Body of pancreas (tissue), 4 donors: ENCODE measurements at places on chromosomes 2 and 18.

DNA sequence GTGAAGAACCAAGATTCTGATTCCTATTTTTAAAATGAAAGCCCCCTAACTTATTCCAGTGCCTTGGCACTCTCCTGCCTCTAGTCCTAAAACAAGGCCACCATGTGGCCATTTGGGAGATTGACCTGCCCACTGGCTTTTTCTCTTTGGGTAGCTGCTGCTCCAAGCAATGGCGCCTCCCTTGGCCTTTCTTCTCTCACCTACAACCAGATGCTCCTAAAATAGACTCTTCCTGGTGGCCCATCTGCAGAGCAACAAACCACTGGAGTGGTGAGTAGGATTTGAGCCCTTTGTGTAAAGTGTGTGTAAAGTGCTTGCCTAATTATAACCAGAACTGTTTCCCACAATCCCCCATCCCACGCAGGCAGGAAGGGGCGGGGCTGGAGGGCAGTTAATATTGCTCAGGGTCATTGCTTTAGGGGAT, 114.2 kb downstream of the FHOD3 start:
- H3K4me3 ChIP-seq, result no peak overlapping the region
- no peaks in the 10 kb centered on the region for H3K4me1 ChIP-seq
- H3K27me3 ChIP-seq, result no peaks in the 10 kb centered on the region
- DNase-seq, result no peak
- no peak overlapping the region for H3K27ac ChIP-seq
- H3K36me3 ChIP-seq, result no peaks in the 10 kb centered on the region

DNA sequence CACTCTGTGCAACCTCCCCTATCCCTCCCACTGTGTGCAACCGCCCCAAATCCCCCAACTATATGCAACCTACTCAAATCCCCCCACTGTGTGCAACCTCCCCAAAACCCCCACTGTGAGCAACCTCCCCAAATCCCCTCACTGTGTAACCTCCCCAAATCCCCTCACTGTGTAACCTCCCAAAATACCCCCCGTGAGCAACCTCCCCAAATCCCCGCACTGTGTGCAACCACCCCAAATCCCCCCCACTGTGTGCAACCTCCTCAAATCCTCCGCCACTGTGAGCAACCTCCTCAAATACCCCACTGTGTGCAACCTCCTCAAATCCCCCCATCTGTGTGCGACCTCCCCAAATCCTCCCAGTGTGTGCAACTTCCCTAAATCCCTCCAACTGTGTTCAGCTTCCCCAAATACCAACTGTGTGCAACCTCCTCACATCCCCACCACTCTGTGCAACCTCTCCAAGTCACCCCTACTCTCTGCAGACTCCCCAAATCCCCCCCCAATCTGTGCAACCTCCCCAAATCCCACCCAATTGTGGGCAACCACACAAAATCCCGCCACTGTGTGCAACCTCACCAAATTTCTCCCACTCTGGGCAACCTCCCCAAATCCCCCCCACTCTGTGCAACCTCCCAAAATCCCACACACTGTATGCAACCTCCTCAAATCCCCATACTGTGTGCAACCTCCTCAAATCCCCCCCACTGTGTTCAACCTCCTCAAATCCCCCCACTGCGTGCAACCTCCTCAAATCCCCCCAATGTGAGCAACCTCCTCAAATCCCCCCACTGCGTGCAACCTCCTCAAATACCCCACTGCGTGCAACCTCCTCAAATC, 114.1 kb downstream of the TPO start:
- no peak overlapping the region for H3K27ac ChIP-seq
- H3K4me1 ChIP-seq, result no peaks in the 10 kb centered on the region
- DNase-seq, result no peak
- no peak overlapping the region for H3K4me3 ChIP-seq
- no peaks in the 10 kb centered on the region for H3K36me3 ChIP-seq
- H3K27me3 ChIP-seq, result no peaks in the 10 kb centered on the region

DNA sequence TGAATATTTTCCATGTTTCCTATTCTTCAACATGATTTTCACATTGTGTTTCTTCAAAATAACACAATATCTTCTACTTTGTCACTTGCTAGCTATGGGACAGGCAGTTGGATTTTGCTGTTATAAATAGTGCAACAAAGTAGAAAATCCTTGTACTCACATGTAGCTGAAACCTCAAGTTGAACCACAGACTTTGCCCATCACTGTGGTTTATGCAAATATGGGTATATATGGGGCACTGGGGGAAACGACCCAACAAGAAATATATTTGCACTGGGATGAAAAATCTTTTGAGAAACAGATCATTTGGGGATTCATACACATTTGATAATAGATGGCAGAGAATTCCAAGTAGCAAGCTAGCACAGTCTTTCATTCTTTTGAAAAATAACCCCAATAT, 486.3 kb upstream of the MAP2 start:
- no peaks in the 10 kb centered on the region for H3K36me3 ChIP-seq
- no peak overlapping the region for H3K4me3 ChIP-seq
- H3K27ac ChIP-seq, result no peak overlapping the region
- H3K27me3 ChIP-seq, result no peaks in the 10 kb centered on the region
- DNase-seq, result no peak

DNA sequence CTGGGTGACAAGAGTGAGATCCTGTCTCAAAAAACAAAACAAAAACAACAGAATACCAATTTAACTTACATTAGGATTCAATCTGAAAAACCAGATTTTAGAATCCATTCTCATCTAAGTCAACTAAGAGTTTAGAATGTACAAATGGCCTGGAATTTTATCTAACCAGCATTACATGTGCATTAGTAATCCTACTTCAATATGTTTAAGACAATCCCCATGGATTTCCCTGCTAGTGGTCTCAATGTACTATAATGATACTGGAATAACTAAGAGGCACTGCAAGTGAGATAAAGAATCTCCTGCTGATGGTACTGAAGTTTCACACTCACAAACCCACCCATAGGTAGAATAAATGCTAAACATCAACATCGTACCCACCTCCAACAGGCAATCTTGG, 53.9 kb upstream of the DNER start:
- no peak overlapping the region for H3K4me3 ChIP-seq
- H3K36me3 ChIP-seq, result peaks cover 7% of the 10 kb centered on the region
- DNase-seq, result no peak
- H3K27me3 ChIP-seq, result no peaks in the 10 kb centered on the region

DNA sequence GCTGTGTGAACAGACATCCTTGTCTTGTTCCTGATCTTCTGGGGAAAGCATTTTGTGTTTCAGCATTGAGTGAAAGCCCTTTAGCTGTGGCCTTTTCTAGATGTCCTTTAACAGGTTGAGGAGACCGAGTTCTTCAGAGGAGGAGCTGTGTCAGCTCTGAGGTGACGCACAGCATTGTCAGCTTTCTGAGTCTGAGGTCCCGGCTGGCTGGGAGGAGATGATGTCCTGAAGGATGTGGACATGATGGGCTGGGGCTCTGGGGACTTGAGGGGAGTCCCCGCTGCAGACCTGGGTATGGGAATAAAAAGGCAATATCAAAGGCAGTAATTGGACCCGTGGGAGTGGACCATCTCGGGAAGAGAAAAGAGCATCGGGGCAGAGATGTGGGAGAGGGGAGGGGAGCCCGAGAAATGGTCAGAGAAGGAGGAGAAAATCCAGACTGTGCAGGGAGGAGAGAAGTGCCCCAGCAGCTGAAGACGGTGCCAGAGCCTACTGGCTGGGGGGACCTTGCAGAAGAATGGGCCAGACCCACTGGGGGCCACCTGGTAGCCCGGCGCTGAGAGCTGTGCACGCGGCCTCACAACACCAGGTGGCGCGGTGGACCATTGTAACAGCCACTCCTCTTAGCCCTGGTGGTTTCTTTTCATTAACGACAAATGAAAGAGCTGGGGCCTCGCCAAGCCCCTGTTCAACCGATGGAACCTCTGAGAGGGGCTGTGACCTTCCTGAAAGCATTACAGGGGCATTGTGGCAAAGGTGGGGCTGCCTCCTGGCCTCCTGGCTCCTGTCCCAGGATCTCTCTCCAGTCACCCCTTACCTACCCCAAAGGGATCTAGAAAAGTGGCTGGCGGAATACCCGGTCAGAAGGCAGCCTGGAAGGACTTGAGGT, 61.6 kb downstream of the ST3GAL5 start:
- H3K36me3 ChIP-seq, result no peaks in the 10 kb centered on the region
- H3K4me3 ChIP-seq, result no peak overlapping the region
- peak; percentile 75 for DNase-seq
- no peaks in the 10 kb centered on the region for H3K27me3 ChIP-seq
- no peak overlapping the region for H3K27ac ChIP-seq

DNA sequence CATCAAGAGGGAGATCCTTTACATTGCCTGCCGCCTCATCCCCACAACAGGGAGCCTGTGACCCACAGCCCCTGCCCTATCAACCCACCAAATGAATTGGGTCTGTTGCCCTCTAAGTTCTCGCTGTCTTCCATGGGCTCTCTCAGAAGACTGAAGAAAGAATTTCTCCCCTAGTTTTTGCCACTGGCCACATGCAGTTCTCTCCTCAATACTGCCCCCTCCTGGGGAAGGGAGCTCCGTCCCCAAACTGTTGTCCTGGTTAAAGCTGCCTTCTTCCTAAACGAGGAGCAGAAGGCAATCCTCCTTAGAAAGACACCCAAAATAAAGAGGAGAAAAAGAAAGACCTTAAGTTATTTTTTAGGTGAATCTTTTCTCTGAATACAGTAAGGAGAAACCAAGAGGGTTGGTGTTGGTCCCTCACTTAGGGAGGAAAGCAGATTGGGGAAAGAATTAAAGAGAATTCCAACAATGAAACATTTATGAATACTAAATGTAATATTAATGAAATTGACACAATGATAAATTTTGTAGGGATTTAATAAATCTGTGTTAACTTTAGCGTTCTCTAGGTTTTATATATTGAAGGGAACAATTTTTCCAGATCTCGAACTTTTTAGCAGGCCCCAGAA, 31.1 kb upstream of the SATB2 start:
- no peak overlapping the region for H3K27ac ChIP-seq
- peak; percentile 62 for DNase-seq
- no peaks in the 10 kb centered on the region for H3K36me3 ChIP-seq
- H3K4me1 ChIP-seq, result no peaks in the 10 kb centered on the region
- no peaks in the 10 kb centered on the region for H3K27me3 ChIP-seq

DNA sequence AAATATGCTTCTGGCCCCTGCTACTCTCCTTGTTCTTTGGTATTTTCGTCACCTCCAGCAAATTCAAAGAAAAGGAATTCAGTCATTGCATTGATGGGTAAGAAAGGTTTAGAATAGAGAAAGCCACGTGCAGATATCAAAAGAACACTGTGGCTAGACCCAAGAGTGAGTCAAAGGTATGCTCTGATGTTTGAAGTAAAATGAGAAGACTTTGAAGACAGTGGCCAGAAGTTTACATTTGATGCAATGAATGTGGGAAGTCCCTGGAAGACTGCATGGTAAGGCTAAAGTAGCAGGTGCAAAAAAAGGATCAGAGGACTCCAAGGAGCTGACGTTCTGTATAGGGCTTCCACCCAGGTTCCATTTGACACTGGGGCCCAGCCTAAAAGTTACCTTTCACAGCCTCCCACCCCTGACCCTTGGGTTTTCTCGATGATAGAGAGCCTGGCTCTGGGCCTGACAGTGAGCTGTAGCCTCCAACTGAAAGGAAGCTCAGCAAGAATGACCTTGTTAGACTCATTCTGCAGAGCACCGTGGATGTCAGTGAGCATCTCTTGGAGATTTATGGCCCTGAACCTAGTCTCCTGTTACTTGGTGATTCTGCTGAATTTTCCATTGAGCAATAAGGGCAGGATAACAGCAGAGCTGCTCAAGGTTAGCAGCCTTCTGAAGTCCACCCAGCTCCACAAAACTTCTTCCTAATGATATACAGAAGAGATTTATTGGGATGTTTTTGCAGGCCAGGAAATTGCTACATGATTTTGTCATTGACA, 223.7 kb upstream of the RBBP8 start:
- no peak for DNase-seq
- H3K36me3 ChIP-seq, result no peaks in the 10 kb centered on the region
- H3K4me1 ChIP-seq, result peaks cover 23% of the 10 kb centered on the region
- no peak overlapping the region for H3K27ac ChIP-seq
- H3K27me3 ChIP-seq, result no peaks in the 10 kb centered on the region

DNA sequence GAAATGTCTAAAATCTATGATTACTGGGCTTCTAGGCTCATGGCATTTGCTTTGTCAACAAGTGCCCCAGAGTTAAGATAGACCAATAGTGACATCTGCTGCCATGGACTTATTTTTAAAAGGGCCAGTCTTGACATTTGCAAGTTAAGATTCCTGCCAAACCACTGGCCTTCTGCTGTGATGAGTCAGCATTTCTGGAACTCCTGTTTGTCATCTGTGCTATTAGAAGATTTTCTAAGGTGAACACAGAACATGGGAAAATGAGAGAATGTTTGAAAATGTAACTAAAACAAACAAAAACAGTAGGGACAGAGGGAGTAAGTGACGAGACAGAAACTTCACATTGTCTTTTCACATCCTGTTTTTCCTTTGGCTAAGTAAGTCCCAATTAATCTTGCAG, 93.7 kb upstream of the WDR75 start:
- no peak overlapping the region for H3K27ac ChIP-seq
- no peak overlapping the region for H3K4me3 ChIP-seq
- peak; percentile 36 for DNase-seq
- H3K4me1 ChIP-seq, result peaks cover 11% of the 10 kb centered on the region

DNA sequence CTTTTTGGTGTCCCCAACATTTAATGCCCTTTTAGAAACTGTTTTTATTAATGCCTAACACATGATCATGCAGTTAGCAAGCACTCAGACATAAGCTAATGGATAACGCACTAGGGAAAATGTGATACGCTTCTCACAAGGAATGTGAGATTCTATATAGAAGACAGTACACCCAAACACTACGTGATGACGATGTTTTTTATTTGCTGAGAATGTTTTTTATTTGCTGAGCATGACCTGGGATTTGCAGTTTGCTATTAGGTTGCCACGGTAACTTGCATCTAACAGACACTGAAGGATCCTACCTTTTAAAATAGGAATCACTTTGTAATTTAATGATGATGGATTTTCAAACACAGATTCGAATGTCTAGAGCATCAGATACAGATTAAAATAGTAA, 4.9 kb downstream of the SMC6 start:
- no peaks in the 10 kb centered on the region for H3K27me3 ChIP-seq
- peaks cover 11% of the 10 kb centered on the region for H3K4me1 ChIP-seq
- H3K36me3 ChIP-seq, result no peaks in the 10 kb centered on the region
- no peak overlapping the region for H3K4me3 ChIP-seq
- H3K27ac ChIP-seq, result no peak overlapping the region

DNA sequence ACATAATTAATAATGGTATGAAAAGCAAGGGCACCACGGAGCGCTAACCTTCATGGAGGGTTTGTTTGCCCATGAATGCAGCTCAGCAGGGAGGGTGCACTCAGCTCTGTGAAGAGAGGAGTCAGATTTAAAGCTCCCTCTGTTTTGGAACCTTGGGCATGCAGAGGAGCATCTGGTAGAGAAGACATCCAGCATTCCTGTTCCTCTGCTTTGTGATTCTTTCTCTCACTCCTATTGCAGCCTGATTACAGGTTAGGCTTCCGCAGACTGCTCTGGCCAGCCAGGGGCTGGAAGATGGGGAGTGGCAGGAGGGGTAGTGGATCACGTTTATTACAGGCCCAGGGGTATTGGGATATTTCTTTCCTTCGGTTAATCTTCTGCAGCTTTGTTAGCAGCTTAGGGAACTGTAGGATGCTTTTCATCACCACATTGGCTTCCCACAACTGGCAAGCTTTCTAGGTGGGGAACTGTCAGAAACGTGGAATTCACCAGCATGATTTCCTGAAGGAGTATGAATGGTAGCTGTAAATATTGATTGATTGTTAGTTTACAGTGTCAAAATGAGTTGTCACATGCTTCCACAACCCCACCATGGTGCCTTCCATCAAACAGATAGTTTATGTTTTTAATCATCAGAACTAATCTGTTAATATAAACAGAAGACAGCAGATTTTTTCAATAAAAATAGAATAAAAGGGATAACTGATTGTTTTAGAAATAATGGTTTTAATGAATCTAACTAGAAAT, 201.1 kb downstream of the VAPA start:
- no peak for DNase-seq
- H3K4me3 ChIP-seq, result no peak overlapping the region
- no peak overlapping the region for H3K27ac ChIP-seq
- H3K36me3 ChIP-seq, result no peaks in the 10 kb centered on the region
- H3K4me1 ChIP-seq, result peaks cover 9% of the 10 kb centered on the region
- H3K27me3 ChIP-seq, result no peaks in the 10 kb centered on the region
